ENCODE measurements at places on chromosomes 11 and 22. TPM values are rescaled to one million over a fixed set of nuclear protein-coding genes. Genes with fewer than 3 reads are reported as not detected.

- H3K4me1 ChIP-seq = peaks cover 32% of the 10 kb centered on the region
- H3K27ac ChIP-seq = peak overlapping the region; percentile 39
- no peaks in the 10 kb centered on the region for H3K36me3 ChIP-seq
- H3K4me3 ChIP-seq = no peak overlapping the region
- no peak for DNase-seq
Observed at GRCh38 chr11:16987205-16987568, 27.0 kb downstream of the PLEKHA7 start.

DNA sequence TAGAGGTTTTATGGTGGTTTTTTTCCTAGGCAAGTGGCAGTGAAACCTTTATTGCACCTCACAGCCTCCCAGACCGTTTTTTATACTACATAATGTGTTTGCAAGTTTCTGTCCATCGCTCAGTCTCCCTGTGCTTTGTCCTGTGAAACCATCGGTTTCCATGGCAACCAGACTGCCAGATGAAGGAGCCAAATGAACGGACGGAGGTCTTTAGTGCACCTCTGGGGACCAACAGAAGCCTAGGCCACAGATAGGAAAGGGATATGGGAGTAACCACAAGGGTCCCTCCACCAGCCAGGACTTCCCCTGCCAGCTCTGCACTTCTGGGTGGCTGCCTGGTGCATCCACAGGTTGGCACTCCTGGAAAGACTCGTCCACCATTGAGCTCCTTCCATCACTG is 165.0 kb downstream of the CHST1 start:
- H3K4me1 ChIP-seq = no peaks in the 10 kb centered on the region
- DNase-seq = no peak
- no peak overlapping the region for H3K27ac ChIP-seq
- H3K27me3 ChIP-seq = no peaks in the 10 kb centered on the region
- no peak overlapping the region for H3K4me3 ChIP-seq

DNA sequence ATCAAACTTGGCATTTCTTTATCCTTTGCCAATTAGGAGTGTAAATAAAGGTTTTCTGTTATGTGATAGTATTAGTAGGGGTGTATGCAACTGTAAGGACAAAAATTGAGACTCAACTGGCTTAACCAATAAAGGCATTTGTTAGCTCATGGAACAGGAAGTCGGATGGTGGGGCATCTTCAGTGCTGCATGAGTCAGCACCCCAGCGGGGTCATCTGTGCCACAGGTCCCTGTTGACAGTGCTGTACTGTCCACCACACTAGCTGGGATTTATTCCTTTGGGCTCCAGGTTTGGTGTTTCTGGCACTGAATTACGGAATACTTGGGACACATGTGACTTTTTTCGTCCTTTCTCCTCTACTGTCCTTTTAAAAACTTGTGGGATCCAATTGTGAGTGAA is 86.0 kb downstream of the PPP6R3 start:
- peaks cover 33% of the 10 kb centered on the region for H3K36me3 ChIP-seq
- H3K4me3 ChIP-seq = no peak overlapping the region
- peaks cover 56% of the 10 kb centered on the region for H3K4me1 ChIP-seq
- H3K27me3 ChIP-seq = no peaks in the 10 kb centered on the region
- no peak overlapping the region for H3K27ac ChIP-seq

SLC22A9 gene
- not detected for total RNA-seq

TRIM48 gene
- total RNA-seq = not detected

C1QTNF5 gene
- 59.1 TPM for total RNA-seq

FAM227A gene
- total RNA-seq = 0.75 TPM

All from esophagus muscularis mucosa (tissue), 4 donors.